NT2/D1 (cell line): ENCODE measurements at places on chromosomes 12 and 14.

DNA sequence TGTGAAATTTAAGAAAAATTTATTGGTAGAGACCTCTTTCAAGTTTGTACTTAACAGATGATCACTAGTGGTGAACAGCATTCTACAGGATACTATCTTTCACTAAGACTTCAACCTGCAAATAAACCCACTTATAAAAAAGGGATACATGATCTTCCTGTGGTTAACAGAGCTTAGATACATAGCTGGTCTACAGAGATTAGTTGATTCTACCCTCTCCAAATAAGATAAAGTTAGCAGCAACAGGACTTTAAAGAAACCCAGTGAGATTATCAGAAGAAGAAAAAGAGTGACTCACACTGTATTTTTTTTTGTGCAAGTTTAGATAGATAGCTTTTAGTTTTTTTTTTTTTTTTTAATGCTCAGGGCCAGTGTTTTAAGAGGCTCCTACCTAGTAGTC is 34.5 kb downstream of the USP44 start:
- no peak for DNase-seq

DNA sequence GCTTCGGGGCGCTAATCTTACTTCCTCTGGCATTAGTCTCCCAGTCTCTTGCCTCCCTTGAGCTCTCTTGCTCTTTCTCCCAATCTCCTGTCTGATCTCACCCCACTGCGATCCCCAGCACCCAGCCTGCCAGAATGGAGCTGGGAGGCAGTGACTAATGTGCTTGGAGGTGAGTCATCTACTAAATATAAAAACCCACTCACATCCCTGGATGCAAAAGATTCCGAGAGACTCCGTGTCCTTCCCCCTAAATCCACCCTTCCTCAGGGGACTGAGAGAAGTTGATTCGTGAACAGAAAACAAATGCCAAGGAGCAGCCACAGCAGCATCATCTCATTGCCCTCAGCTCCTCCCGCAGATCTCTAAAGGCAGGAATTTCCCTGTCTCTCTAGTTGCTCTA is 45.7 kb upstream of the KCNA5 start:
- DNase-seq = no peak

DNA sequence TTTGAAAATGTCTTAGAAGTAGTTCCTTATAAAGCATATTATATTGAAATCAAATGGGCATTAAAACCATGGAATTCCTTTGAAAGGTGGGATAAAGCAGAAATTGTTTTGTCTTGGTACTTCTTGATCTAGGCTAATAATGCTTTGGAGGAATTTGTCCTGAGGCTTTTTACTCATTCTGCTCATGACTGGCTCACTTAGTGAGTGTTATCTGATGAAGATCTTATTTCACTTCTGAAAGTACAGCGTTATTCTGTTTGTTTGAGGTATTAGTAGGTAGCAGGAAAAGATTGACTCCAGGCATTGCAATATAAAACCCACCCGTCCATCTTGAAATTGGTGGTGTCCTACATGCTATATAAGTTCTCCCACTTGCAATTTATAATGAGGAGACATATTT is 5.5 kb downstream of the C12orf71 start:
- DNase-seq = no peak

DNA sequence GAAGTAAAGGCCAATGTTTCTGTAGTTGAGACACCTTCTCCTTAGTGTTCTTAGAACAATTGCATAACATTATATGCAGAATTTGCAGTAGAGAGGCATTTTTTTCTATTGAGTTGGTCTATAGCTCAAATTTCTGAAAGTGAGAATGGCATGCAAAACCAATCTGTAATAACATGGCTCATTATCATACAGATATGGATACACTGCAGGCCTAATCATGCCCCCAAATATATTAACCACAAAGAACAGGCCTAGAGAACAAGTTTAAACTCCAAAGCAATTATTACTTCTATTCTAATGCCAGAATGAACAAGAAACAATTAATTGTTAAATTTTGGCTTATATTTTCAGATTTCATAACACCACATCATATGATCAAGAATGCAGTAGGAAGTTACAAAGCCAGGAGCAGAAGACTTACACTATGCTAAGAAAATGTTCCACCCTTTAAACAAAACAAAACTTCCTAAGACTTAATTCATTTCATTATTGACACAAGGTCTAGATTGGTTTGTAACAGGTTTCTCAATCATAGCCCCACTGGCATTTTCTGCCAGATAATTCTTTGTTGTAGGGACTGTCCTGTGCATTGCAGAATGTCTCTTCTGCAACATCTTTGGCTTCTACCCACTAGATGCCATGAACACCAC is 26.9 kb downstream of the TMTC1 start:
- no peak for DNase-seq

- no peak for DNase-seq
Measured at GRCh38 chr14:24382064-24382371, 14.0 kb downstream of the NFATC4 start.

DNA sequence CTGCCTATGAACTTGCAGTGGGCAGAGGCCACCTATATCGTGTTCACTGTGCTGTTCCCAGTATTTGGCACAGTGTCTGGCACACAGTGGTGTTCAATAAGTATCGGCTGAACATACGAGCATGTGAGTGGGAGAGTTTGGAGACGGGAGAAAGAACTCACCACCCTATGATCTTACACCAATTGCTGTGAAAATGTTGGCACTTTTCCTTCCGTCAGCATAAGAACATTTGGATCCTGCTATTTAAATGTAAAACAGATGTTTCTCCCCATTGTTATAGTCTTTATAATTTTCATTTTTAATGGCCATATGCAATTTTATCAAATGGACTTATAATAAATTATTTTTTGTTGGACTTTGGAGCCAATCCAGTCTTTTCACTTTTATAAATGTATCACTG is 144.4 kb downstream of the EFCAB11 start:
- no peak for DNase-seq
